ENCODE measurements at places on chromosomes 6 and 20.

DNA sequence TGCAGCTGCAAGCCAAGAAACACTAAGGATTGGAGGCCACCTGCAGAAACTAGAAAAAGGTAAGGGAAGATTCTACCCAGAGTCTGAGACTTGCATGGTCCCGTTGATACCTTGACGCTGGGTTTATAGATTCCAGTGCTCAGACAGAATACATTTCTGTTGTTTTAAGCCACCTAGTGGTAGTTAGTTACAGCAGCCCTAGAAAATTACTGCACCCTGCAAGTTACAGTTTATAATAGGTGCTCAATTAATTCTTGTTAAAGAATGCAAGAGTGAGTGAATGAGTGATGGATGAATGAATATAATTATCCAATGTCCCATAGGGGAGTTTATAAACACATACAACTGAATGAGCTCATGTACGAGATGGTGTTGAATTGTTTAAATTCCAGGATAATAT, 453.1 kb upstream of the SLC35B3 start:
- DNase-seq, result no peak

- DNase-seq, result no peak
Measured at GRCh38 chr6:154292855-154293519, 63.6 kb downstream of the IPCEF1 start.

GRCh38 chr6:18527836-18528743, 140.9 kb downstream of the RNF144B start:
- no peak for DNase-seq

GRCh38 chr20:41221614-41222218, 84.4 kb downstream of the PLCG1 start:
- DNase-seq, result no peak

- no peak for DNase-seq
Measured at GRCh38 chr6:4268171-4268570, 132.8 kb upstream of the ECI2 start.
